ENCODE measurements at places on chromosomes 1 and 21. TPM values are rescaled to one million over a fixed set of nuclear protein-coding genes. Genes with fewer than 3 reads are reported as not detected.

DNA sequence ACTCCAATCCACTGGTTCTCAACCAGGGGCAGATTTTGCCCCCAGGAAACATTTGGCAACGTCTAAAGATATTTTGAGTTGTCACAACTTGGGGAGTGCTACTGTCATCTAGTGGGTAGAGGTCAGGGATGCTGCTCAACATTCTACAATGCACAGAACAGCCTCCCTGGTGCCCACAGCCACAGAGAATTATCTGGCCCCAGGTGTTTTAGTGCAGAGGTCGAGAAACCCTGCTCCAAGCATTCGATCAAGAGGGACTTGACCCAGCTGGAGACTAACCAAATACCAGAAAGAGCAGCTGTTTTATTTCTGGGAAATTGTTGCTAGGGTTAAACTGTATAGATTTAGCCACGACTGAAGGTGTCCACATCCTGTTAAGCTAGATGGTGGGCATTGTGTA, 19.2 kb downstream of the CD247 start:
- DNase-seq = no peak

DNA sequence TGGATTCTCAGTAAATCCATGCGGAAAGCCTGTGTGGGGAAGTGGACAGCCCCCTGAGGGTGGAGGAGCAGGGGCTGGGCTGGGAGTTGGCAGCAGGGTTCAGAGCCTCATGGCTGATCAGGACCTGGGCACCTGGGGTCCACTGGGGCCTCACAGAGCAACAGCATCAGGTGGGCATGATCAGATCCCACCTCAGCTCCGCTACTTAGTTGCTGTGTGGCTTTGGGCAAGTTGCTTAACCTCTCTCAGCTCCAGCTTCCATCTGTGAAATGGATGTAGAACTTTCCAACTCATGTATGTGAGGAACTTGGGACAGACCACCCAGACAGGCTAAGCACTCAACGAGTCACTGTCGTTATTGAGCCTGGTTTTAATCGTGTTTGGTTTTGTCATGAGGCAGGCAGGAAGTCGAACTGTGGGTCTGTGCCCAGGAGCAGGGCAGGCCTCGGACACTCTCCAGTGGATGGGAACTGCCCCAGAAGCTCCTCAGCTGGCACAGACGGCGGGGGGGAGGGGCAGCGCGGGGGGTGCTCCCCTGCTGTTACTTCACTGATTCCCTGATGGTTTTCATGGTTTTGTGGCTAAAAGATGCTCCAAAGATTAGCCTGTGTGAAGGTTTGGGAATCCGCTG, 155.8 kb upstream of the TMEM51 start:
- no peak for DNase-seq

GRCh38 chr1:29331729-29332128, 95.4 kb downstream of the PTPRU start:
- DNase-seq = no peak

- DNase-seq = no peak
Observed at GRCh38 chr1:13967707-13968106, 267.7 kb downstream of the PRDM2 start.

DNA sequence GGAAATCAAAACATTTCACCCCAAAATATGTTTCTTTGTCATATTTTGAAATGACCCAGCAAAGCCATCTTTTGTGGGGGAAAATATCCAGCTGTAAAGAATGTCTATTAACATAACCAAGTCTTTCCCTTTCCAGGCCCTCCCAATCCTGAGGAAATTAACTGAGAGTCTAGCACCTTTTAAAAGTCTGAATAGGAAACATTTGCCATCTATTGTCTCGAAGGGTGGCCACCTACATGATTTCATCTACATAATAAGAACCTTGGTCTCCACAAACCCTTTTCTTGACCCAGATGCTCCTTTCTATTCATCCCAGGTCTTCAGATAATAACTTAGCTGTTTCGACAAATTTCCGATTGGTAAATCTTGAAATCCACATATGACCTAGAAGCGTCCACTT, 5.4 kb upstream of the MT1HL1 start:
- no peak for DNase-seq

- DNase-seq = no peak
Observed at GRCh38 chr1:111512132-111512889, 8.9 kb upstream of the ADORA3 start.

GRCh38 chr1:117634631-117635030, 28.8 kb downstream of the TENT5C start:
- DNase-seq = no peak

DNA sequence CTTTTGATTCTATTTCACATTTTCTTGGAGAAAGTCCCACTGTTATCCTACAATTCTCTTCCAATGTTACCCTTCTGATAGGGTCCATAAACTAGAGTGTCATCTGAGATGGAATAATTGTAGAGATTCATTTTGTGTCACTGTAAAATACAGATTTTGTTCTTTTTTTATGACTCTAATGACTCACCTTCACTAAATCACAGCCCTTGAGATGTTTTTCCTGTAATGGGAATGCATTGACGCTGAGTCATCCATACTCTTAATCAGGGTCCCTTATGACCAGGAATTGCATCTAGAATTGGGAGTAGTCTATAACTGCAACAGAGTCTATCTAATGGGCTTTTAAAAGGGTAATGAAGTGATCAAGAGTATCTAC, 315.5 kb downstream of the TGFB2 start:
- no peak for DNase-seq

GRCh38 chr1:77375990-77376389, 94.2 kb downstream of the AK5 start:
- no peak for DNase-seq

Gene PGLYRP4
- total RNA-seq = not detected

Gene OR14K1
- total RNA-seq = not detected

Gene ZNF683
- total RNA-seq = 0.30 TPM

Gene S100A3
- 2.0 TPM for total RNA-seq

Gene PADI2
- 4.4 TPM for total RNA-seq

Gene CNR2
- 0.30 TPM for total RNA-seq

Gene AMY2A
- total RNA-seq = 0.29 TPM

Data from upper lobe of left lung (tissue), 6 donors.